ENCODE measurements at places on chromosomes 5 and 9.

DNA sequence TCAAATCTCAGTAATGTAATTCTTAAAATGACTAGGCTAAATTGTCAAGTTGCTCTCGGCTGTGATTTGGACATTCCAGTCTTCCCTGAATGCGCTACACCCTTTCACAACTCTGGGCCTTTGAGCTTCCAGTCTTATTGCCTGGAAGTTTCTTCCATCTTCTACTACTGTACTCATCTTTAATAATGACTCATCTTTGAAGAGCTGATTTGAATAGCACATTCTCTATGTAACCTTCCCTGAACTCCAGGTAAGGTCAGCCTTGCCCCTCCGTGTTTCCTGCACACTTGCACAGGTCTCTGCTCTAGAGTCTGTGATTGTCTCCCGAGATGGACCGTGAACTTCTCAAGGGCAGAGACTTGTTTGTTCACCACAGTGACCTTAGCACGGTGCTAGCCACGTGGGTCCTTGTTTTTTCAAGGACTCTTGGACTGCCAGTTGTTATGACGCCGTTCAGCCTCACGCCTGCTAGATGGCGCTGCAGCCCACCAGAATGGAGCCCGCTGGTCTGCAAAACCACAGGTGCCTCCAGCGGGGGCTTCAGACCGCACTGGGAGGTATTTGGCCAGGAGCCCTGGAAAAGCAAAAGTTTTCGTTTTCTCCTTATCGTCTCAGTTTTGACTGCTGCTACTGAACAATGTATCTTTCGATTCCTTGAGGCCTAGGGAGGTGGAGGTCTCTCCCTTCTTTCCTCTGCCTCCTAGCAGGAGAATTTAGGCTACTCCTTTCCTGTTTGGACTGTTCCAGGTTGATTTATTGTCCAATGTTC, 44.4 kb downstream of the SEC61B start:
- DNase-seq, result peak; percentile 86

- DNase-seq, result no peak
Measured at GRCh38 chr9:75168270-75169178, 80.2 kb downstream of the OSTF1 start.

DNA sequence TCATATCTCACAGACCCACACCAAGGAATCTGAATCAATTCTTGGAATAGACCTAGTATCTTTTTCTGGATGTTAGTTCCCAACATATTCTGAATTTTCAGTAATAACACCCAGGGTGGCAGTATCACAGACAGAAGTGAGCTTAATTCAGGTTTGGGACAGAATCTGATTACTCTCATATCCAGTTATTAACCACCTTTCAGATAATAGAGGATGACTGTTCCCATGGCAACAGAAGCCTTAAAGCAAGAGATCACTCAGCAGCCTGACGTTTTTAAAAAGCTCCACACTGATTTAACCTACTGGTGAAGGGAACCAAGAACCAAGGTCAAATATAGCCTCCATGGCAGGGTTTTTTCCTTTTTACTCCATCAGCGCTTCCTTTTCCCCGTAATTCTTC, 68.4 kb downstream of the ACTBL2 start:
- no peak for DNase-seq

- no peak for DNase-seq
Measured at GRCh38 chr5:164649266-164649665, 1143.8 kb downstream of the MAT2B start.

- DNase-seq, result no peak
Measured at GRCh38 chr5:170421826-170422225, 32.7 kb upstream of the KCNMB1 start.

- no peak for DNase-seq
Measured at GRCh38 chr9:121222524-121223171, 21.0 kb upstream of the RAB14 start.

Data from activated CD8-positive, alpha-beta T cell treated with anti-CD3 and anti-CD28 coated beads for 36 hours (primary cell).